ENCODE measurements at places on chromosomes 12 and 14. TPM values are rescaled to one million over a fixed set of nuclear protein-coding genes. Genes with fewer than 3 reads are reported as not detected.

DNA sequence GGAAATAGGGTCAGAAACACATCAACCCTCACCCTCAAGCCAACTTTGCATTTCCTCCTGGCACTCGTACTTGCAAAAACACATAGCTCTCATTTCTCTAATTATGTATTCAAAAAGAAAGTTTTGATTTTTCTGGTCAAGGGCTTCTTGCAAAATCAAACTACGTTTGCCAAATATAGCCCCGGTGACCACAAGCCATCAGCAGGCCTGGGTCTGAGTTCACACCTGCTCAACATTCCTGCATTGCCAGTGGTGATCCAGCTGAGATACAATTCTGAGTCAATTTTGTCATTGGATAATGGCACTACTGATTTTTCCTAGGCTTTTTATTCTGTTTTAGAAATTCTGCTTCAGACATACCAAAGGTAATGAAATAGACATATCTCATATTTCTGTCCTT lies 10.7 kb upstream of the BHLHE41 start:
- peak; percentile 61 for DNase-seq

DNA sequence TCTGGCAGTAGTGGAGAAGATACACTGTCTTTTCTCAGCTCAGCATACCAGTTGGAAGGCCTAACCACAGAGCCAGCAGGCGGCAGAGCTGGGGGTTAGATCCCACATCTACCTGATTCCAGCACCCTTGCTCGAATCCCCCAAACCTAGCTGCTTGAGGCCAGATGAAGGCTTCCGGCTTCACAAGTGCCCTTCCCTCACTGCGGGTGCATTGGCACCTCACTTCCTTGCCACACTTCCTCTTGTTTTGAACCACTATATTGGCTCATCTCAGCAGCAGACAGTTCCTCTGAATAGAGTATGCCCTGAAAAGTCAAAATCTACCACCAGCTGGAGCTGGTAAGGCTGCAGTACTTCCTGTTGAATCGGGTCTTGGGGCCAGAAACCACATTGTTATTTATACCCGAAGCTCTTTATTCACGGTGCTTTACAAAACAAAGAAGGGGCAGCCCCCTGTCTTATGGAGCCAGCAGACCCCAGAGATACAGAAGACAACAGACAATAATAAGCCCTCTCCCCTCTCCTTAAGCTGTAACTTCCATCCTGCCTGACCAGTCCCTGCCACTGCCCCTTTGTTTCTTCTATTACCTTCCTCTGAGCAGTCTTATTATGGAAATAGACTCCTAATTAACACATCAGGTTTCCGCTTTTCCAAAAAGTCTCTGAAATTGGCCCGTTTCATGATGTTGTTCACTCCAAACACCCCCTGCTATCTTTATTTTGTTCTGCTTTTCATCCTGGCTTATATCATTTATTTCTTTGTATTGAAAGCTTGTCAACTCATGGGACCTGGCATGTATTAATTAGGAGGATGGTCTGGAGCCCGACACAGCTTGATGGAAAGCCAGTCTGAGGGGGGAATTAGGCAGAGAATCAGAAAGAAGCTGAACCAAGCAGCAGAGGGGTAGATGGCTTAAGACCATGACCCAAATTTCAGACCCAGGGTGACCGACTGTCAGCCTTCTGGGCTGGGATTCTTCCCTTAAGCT lies 233.5 kb downstream of the EFCAB11 start:
- DNase-seq = no peak

DNA sequence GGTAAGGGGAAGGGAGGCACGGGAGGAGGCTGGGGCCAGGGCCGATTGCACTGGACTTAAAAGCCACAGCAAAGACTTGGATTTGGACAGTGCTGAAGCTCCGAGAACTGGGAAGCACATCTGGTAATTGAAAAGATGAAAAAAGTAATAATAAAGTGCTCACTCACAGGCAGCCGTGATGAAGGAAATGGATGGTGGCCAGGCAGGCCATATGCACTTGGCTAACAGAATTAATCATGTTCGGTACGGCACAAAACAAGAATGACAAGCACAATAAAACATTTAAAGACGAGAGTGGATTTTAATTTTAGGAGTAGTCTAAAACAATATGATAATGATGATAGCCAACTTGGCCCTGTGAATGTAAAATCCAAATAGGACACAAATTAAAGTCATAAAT lies 154.3 kb downstream of the VRK1 start:
- no peak for DNase-seq

DNA sequence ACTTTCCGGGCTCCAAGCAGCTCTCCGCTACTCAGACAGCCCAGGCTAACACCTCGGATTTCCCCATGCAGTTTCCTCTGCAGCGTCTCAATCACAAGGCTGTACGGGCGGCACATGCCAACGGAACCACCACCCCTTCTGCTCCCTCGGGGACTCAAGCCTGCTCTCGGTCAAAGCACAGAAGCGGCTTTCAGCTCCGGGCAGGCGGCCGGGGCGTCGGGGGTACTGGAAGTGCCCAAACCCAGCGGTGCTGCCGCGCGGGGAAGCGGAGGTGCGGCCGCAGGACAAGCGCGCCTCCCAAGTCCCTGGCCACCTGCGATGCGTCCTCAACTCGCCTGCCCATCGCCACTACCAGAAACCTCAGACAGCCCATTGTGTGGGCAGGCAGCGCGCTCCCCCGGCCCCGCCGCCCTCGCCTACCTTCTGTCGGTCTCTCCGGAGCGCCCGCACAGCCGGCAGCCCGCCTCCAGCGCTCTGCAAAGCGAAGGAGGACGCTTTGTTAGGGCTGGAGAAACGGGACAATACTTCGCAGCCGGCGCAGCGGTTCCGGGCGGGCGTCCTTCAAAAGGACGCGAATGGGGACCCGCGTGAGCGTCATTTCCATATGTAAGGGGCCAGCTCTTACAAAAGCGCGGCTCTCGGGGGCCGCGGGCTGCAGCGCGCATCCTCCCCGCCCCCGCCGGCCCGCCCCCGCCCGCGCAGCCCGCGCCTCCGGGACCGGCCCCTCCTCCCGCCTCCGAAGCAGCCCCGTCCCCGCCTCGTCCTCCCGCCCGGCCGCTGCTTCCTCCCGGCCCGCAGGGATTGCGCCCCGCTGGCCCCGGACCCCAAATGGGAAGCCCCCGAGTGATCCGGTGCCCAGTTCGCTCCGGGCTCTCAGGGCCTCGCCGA lies 674 bp downstream of the NIN start:
- DNase-seq = peak; percentile 52

DNA sequence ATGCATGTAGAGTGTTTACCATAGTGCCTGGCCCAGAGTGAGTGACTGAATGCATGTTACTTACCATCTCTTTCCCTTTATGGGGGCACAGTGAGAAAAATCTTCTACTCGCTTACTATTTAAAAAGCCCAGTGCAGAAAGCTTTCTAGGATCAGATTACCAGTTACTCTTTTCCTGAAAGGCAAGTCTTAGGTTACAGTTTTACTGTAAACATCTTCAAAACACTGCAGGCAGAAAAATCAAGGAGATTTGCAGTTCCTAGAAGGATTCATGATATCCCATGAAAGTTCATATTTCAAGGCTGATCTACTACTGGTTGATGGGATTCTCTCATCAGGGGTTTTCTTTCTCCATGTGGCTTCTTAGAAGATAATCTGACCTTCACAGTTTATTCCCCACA lies 29.3 kb upstream of the DAAM1 start:
- no peak for DNase-seq

DNA sequence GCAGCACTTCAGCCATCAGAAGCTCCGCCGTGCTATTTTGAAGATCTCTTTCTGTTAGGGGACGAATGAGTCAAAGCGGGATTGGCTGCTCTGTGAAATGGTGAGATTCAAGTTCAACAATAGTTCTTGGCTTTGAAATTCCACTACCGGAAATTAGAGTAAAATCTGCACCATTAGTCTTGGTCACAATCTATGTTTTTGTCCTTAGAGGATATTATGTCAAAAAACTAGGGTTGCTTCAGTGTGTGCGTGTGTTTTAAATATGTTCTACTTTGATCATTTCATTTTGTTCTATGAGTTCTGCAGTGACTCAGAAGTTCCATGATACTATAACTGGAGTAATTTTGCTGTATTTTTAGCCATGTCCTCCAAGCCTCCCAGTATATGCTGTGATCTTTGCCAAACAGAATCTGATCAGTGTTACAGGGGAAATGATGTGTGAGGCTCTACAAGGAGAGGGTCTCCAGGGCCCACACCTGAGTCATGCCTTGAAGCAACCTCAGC lies 22.6 kb downstream of the GPHB5 start:
- DNase-seq = peak; percentile 19

- DNase-seq = no peak
Measured at GRCh38 chr12:125755512-125755911, 690.3 kb downstream of the AACS start.

The ZCRB1 gene
- 78.0 TPM for polyA plus RNA-seq

- no peak for DNase-seq
Measured at GRCh38 chr14:105029402-105029801, 8.5 kb upstream of the CDCA4 start.

GRCh38 chr12:6832125-6832524 lies 3.9 kb downstream of the P3H3 start:
- DNase-seq = no peak

DNA sequence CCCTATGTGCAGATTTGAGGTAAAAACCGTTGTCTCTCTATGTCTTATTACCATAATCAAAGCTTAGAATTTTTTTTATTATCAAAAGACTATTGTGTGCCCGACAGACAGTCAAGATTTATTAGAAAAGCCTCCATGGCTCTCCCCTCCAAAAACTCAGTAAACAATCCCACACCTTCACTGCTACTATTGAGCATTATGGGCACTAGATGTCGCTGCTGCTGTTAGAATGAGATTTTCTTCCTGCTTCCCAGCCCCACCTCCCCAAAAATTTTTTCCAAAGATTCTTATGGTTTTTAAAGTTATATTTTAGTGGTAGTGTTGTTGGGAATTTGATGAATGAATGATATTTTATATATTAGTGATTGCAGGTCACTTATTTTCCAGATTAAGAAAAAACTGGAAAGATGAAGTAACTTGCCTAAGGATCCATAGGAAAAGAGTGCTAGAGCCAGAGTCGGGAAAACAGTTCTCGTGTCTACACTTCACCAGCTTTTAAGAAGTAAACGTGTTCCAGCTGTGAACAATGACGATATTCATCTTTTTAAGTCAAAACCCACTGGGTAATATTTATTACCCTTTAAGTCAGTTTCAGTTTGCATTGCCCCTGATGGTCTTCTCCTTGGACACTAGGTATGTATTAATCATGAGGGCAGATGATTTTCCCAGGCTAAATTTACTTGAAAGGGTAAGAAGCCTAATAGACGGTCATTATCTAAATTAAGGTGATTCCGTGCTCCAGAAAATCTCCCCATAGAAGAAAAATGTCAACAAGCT lies 12.2 kb upstream of the FOXG1 start:
- DNase-seq = peak; percentile 29

DNA sequence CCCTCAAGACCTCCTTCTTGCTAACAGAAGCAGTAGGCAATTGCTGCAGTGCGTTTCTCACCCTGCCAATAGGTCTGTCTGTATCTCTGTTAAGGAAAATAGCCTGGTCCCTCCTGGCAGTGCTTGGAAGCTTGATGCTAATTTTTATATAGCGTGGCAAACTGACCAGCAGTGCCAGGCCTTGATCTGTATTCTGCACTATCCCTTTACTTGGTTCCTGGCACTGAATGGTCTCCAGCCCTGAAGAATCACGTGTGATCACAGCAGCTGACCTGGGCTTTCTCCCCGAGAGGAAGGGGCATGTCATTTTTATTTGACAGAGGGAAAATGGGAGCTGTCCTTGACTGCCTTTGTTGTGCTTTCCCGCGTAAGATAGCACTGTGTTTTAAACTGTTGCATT lies 48.7 kb upstream of the TRAF3 start:
- DNase-seq = no peak

The C12orf60 gene
- polyA plus RNA-seq = 1.1 TPM

- no peak for DNase-seq
Measured at GRCh38 chr12:108479364-108480070, 35.6 kb upstream of the FICD start.

- DNase-seq = no peak
Measured at GRCh38 chr14:66623838-66624237, 115.9 kb downstream of the GPHN start.

GRCh38 chr14:87171141-87171540 lies 821.8 kb downstream of the GALC start:
- DNase-seq = no peak

DNA sequence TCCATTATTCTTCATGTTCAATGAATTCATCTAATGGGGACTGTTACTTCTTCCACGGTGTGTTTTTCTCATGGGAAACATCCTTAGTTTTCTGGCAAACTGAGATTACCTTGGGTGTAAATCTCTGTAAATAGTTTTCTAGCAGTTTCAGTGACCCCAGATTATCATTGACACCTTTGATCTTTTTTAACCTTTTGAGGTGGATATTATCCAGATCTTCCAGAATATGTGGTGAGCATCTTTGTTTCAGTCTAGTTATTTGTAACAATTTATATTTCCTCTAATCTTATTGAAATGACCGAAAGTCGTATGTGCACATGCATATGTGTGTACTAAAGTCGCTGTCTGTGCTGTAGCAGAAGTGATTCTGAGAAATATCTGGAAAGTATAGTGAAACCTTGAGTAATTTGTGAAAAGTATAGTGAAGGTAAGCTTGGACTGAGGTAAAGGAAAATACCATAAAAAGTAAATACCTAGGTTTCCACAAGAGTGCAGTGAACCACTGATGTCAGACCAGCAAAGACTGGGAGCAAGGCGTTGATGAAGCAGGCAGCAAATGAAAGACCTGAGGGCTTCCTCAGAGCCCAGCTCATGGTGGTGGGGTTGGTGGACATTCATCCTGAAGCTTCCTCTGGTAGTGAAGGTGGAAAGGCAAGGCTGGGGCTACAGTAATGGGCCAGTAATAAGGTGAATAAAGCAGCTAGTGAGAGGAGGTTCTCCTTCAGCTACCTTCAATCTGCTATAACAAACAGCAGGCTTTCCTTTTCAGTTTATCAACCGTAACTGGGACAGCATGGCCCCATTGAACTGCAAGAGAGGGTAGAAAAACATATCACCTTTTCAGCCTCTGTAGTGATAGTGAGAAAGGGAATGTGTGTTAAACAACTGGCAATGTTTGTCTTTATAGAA lies 480.2 kb upstream of the FBXO33 start:
- DNase-seq = no peak

The BDKRB1 gene
- polyA plus RNA-seq = 32.9 TPM

The SNX6 gene
- polyA plus RNA-seq = 217 TPM

DNA sequence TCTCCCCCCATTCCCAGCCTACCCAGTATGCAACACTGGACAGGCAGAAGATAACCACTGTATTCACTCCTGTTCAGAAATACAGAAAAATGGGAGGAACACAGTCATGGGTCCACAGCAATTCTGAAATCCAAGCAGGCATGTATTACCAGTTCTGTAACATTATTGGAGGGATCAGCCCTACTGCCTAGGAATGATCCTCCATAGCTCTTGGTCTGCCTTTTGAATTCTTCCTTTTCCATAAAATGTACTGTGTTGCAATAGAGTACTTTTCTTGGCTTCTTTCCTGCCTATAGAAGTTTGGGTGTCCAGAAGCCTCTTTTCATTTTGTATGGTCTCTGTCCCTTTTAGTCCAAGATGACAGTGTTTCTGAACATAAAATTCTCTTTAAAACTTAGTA lies 46.5 kb downstream of the SPATS2 start:
- no peak for DNase-seq

Data from fibroblast of lung (primary cell).